Lung (tissue), 17 donors: ENCODE measurements at places on chromosomes 6 and 20. TPM values are rescaled to one million over a fixed set of nuclear protein-coding genes. Genes with fewer than 3 reads are reported as not detected.

HIVEP2 gene
- total RNA-seq: 14.4 TPM

PIM1 gene
- total RNA-seq: 56.2 TPM

LBP gene
- not detected for total RNA-seq

- no peak for DNase-seq
Observed at GRCh38 chr20:52473186-52473585, 281.6 kb upstream of the ZFP64 start.

DNA sequence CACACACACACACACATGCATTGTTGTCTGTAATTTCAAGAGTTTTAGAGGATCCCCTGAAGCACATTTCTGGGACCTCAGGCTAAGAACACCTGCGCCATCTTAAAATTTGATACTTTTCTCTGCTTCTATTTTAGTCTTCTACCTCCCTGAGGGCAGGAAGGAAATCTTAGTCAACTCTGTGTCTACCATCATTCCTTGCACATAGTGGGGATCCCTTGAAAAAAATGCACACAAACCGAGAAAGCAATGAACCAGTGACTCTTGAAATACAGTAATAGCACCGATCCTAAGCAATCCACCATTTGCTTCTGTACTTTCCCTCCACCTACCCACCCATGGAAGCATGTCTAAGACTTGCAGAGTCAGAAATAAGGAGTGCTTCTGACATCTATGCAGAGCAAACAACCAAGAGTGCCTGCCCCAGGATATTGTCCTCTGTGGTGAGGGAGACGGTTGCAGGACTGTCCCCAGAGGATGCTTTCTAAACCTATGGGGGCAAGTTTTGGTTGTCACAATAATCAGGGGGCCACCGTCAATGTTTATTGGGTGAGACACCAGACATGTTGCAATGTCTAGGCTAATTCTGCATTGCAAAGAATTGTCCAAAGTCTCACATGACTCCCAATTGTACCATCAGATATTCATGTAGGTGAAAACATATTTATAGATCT is 208.0 kb upstream of the TAB2 start:
- no peak for DNase-seq

DNA sequence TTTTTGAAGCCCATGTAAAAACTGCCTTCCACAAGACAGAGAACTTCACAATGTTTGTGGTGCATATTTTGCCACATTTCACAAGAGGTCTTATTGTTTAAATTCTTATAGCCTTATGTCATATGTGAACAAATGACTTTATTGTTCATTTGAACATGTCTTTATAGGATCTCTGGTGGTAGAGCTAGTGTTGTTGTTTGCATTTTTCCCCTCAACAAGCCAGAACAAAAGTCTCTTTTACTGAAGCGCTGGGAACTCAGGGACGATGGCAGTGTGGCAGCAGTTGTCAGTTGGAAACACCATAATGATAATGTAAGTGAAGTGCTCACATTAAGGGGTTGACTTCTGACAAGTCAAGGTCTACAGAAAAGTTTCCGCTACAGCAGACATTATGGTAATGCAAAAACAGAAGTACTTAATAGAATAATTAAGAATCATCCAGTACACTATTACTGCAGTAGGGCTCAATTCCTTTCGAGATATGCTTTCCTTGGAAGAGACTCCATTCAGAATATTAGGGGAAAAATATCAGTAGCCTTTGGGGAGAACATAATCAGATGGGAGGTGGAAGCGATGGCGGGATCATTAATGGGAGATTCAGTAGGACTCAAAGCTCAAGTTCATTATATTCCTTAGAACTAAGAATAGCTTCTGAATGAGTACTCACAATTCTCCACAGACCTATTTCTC is 180.0 kb downstream of the GJA10 start:
- DNase-seq: no peak

DNA sequence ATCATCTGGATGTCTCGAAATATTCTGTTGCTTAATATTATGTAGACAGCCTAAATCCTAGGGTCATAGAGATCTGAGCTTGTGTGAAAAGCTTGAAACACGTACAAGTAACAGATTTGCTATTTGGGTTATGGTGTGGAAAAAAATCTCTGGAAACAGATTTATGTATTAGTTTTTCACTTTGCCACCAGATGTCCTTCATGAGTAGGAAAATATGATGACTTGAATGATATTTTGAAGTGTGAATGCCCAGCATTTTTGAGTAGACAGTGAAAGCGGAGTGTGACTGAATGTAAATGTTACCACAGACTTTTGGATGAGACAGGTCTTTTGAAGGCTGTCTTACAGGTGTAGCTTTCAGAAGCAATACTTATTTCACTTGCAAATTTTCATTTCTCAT is 4.2 kb upstream of the BMP6 start:
- peak; percentile 62 for DNase-seq

DNA sequence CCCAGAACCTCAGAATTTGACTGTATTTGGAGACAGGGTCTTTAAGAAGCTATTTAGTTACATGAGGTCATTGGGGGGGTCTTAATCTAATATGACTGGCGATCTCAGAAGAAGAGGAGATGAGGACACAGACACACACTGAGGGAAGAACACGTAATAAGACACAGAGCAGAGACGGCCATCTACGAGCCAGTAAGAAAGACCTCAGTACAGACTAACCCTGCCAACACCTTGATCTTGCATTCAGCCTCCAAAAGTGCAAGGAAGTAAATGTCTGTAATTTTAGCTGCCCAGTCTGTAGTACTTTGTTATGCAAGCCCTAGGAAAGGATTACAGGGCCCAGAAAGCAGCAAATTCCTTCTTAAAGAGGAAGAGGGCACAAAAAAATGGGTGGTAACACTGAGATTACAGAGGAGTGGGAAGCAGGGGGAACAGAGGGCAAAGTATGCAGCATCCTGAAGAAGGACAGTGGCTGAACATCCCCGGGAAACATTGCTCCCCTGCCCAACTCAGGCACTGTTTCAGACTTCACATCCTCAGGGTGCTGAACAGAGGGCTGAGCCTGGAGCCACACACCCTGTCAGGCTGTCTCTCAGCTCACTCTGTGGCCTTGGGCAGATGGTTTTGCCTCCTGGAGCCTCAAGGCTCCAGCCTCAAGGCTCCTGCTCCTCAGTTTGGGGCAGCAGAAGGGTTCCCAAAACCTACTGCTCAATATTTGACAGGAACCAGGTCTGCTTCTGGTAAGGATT is 27.9 kb upstream of the SIRPG start:
- DNase-seq: no peak

NKX2-2 gene
- not detected for total RNA-seq

- DNase-seq: no peak
Observed at GRCh38 chr6:130765181-130765727, 62.0 kb upstream of the SMLR1 start.

DNA sequence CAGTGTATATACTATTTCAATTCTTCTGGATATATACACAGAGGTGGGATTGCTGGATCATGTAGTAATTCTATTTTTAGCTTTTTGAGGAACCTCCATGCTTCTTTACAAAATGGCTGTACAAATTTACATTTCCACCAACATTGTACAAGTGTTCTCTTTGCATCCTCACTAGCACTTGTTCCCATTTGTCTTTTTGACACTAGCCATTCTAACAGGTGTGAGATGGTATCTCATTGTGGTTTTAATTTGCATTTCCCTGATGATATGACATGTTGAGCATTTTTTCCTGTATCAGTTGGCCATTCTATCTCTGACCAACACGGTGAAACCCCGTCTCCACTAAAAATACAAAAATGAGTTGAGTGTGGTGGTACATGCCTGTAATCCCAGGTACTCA is 68.1 kb upstream of the PMEPA1 start:
- DNase-seq: no peak

TINAG gene
- total RNA-seq: not detected

DNA sequence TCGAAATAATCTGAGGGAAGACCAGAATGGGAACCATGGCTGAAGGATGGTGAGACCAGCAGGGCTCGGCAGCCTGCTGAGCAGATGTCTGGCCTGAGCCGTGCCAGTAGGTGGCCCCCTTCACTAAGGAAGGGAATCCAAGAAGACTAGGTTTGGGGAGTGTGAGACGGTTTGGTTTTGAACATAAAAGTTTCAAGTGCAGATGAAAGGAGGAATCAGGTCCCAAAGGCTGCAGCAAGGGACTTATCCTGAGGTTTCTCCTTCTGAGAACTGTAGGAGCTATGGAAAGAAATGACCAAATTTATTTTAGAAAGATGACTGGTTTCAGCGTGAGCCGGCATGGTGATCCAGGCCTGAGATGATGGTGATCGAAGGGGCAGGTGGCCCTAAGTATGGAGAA is 4.6 kb upstream of the OSER1 start:
- peak; percentile 74 for DNase-seq

OOEP gene
- total RNA-seq: 0.98 TPM

RHAG gene
- 0.31 TPM for total RNA-seq

DNA sequence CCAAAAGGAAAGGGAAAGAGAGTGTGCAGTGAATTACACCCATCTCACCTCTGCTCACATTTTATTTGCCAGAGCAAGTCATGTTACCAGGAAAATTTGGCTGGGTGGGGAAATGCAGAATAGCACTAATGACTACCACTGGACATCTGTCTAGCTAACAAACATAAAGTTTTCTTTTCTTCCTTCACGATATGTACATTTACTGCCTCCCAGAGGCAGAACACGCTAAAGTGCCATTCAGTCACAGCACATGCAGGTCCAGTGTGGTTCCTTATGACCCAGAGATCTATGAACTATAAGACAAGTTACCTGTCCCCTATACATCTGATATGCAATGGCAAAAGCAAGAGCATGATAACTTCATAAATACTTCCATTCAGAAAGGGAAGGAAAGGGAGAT is 194.1 kb downstream of the OGFRL1 start:
- no peak for DNase-seq

DNA sequence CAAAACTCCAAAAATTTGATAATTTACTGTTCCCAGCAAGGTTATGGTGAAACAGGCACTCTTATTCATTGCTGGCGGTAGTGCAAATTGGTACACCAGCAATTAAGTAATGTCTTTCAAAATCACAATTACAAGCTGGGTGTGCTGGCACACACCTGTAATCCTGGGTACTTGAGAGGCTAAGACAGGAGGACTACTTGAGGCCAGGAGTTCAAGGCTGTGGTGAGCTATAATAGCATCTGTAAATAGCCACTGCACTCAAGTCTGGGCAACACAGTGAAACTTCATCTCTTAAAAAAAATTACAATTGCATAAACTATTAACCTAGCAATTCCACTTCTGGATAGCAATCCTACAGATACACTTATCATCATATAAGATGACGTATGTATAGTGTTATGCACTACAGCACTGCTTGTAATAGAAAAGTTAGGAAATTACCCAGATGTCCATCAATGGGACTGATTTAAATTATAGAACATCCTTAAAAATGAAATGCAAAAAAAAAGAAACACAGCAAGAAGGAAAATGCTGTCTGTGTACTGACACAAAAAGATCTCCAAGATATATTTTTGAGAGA is 31.4 kb downstream of the NCOA6 start:
- DNase-seq: no peak

HTR1E gene
- total RNA-seq: not detected

GRCh38 chr20:41005361-41005729 is 23.3 kb upstream of the TOP1 start:
- peak; percentile 96 for DNase-seq
